Uterus (tissue), 4 donors: ENCODE measurements at places on chromosomes 16 and 17.

GRCh38 chr16:11165894-11166665 is 89.9 kb downstream of the SOCS1 start:
- DNase-seq = no peak

- DNase-seq = peak; percentile 19
Observed at GRCh38 chr17:67244431-67245072, 444 bp downstream of the HELZ start.

- DNase-seq = no peak
Observed at GRCh38 chr16:52034830-52035229, 512.1 kb downstream of the TOX3 start.

DNA sequence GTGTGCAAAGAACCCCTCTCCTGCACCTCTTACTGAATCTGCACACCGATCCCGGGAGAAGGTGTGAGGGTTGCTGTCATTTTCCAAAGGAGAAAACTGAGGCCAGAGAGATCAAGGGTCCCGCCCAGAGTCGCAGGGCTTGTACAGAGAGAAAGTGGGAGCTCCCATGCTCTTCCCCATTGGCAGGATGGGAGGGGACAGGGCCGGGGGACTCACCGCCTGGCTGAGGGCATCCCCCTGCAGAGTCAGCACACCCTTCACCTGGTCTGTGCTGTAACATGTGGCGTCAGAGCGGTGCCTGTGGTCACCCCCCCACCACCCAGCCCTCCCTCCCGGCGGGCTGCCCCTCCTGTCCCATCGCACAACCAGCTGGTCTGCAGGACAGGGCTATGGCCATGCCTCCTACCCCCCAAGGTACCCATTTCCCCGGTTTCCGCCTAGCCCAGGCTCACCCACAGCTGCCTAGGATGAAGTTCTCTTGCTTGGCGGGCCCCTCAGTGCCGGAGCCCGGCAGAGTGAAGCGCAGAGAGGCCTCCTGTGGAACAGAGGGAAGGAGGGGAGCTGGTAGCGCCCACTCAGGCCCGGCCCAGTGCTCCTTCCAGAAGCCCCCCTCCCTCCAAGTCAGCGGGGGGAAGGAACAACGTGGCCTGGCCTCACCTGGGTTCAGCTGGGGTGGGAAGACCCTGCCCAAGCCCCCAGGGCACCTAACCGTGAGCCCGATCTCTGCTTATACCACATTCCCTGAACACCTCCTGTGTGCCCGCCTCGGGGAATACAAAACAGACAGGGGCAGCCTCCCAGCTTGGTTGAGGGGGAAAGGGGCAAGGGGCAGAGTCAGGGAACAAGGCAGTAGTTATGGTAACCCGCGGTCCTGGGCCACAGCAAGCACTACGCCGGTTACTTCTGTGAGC is 1.1 kb downstream of the ROGDI start:
- DNase-seq = no peak

DNA sequence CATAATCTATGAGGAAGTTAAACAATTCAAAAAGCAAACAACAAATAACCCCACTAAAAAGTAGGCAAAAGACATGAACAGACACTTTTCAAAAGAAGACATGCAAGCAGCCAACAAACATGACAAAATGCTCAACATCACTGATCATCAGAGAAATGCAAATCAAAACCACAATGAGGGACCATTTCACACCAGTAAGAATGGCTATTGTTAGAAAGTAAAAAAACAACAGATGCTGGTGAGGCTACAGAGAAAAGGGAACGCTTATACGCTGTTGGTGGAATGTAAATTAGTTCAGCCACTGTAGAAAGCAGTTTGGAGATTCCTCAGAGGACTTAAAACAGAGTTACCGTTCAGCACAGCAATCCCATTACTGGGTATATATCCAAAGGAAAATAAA is 24.4 kb downstream of the TNFRSF13B start:
- no peak for DNase-seq
